Activated gamma-delta T cell treated with anti-CD3 and anti-CD28 coated beads, Interleukin-2, amount 50 U/mL, for 16 hours (primary cell): ENCODE measurements at places on chromosomes 11 and 22.

DNA sequence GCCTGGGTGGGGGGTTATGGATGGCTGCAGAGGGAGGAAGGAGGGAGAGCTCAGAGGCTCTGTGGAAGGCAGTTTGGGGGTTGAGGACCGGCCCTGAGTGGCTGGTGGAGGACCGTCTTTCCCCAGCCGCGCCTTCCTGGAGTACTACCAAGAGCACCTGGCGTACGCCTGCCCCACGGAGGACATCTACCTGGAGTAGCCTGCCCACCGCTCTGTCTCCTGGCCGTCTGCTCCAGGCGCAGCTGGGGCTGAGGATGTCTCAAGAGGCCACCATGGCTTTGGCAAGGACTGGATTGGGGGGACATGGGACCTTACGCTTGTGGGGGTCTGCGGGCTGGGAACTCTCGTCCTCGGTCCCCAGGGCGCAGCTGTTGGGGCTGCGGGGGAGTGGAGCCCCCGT is 10.0 kb downstream of the MAPK8IP2 start:
- DNase-seq: no peak

DNA sequence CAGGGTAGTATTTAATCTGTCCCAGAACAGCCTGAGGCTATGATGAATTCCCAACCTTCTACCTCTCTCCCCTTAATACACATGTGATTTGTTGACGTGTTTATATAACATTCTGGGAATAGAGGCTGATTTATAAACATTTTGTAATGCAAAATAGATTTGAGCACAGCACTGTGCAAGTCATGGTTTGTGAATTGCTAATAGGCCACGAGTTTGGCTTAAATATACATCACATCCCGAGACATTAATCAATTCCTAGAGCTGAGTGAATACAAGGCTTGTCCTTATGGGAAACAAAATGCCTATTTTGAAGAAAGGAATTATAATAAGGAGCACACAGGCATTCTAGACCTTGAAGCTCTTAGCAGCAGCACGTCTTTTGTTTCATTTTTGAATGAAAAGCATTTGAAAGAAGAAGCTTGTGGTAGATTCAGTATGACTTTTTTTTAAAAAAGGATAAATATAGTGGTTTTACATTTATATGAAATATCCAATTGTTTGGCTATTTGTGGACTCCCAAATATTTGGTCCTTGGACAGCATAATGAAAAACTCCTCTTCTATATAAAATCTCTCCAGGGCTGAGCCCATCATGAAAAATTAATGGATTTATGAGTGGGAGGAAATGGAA is 116.4 kb downstream of the SLC17A6 start:
- DNase-seq: no peak

DNA sequence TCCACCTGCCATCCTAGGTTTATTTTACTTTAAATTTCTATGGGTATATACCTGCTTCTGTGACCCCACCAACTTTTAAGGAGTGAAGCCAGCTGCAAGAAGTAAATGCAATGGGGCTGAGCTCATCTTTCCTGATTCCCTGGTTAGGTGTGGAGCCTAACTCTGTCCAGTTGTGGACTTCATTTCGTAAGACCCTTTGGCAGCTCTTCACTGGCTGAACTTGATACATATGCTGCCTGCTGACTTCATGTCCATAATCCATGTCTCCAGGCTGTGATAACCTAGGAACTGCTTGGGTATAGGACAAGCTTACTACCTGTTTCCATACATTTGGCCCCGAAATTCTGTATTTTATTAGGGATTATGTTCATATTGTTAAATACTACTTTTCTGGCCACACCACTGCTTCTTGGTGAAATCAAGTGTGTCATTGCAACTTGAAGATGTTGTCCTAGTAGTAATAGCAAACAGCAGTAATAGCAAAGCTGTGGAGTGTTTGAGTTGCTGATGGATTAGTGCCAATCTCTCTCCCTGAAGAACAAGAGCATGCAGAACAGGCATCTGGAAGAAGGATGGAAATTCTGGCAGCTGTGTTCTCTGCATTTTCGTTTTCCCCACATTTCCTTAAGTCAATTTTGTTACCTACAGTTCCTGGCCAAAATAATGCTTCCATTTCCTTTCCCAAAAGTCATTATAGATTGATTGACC is 31.2 kb downstream of the LDLRAD3 start:
- no peak for DNase-seq

- DNase-seq: no peak
Measured at GRCh38 chr22:24761888-24762675, 12.4 kb downstream of the PIWIL3 start.

GRCh38 chr11:20111871-20112270 is 48.4 kb downstream of the DBX1 start:
- DNase-seq: no peak

GRCh38 chr22:43744700-43745410 is 67.2 kb downstream of the EFCAB6 start:
- DNase-seq: no peak

DNA sequence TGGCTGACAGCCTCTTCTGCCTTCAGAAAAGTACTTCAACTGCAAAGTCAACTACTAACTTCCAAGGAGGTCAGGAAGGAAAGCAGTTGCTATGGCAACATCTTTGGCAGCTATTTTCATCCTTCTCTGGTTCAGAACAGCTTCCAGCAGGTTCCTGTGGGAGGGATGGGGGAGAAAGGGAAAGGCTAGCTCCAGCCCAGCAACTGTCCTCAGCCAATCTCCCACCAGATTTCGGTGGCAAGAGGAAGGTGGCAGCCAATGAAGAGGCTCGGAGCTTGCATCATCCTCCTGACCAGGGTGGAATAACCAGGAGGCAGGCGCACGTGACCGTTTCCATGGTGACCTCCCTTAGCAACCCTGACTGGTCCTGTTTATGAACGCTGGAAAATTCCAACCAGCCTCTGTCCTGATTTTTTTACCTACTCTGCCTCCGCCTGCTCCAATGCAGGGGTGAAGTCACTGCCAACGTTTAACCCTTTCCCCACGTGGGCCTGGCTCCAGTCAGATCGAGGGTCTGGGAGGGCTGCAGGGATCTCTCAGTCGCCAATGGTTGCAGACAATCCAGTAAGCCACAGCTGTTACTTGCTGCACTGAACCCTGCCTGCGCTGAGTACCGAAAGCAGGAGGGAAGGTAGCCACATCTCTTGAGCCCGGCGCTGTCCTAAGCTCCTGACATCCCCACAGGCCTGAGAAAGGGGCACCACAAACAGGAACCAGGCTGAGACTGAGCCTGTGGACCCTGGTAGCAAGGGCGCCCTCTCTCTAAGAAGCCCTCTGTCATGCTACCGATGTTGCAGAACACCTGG is 11.2 kb upstream of the MALAT1 start:
- no peak for DNase-seq

DNA sequence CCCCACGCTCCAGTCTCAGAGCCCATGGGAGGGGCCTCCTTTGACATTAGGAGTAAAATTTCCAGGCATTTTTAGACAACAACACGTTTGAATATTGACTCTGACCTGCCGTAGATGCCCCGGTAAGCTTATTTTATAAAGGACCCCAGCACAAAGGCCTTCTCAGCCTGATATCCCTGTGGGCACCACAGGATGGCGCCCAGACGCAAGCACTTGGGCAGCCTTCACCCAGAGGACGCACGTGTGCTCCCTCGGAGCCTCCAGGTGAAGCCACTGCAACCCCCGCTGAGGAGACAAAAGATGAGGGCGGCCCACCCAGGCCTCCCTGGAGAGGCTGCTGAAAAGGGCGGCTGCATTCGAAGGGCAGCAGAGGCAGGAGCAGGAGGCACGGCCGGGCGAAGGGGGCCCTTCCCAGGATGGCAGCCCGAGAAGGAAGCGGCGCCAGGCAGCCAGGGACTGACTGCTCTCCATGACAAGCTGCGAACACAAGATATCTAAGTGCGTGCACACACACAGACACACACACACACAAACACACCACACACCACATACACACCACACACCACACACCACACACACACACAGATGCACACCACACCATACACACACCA is 15.2 kb upstream of the TH start:
- peak; percentile 11 for DNase-seq

GRCh38 chr11:97223647-97224046 is 833.8 kb downstream of the JRKL start:
- DNase-seq: no peak

DNA sequence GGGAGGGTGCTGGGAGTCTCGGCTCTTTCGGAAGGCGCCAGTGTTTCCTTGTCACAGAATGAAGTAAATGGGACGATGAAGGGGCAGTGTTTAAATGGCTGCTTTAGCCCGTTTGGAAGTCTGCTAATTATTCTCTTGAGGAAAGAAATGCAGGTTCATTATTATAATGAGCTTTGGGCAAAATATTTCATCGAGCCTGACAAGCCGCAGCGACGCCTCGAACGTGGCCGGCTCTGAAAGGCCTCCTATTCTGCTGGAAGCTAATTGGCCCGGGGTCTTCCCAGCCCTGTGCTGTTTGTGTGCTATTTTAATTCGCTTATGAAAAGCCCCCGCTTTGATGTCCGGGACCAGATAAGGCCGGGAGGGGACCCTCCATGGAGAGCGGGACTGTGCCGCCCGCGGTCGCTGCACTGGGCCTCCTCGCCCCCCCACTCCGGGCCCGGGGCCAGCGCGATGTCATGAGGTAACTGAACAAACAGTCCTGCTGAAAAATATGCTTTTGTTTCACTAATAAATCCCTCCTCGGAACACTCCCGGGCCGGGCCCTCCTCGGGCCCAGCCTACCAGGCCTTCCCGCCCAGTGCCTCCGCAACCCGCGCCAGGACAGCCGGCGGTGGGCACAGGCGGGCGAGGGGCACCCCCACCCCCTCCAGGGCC is 78.4 kb downstream of the CDKN1C start:
- no peak for DNase-seq

DNA sequence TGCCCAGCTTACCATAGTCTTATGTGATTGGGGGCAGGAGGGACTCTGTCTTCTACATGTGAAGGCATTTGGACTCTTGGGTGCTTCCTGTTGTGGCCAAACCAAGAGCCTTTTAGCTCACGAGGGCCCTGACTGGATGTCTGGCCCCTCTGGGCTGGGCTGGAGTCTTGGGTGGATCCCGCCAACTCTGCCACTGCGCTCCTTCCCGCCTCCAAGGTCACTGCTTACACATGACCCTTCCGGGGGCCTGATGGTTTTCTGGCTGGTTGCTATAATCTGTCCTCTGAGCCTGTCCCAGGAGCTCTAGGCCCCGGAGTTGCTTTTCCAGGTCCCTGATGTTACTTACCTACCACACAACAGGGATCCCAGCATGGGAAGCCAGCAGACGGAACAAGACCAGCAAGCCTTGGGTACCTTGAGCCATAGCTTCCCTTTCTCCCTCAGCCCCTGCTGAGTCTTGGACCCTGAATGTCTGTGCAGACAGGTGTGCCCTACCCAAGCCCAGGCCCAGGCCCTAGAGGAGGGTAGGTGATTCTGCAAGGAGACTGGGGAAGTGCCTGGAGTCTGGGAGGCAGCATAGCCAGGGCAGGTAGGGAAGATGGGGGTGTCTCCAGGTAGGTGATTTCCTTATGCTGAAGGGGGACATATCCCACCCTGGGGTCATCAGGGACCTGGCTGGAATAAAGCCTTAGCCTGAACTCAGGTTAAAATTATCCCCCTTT is 100.3 kb downstream of the TSPAN18 start:
- DNase-seq: no peak

- no peak for DNase-seq
Measured at GRCh38 chr11:94539420-94539819, 4.3 kb upstream of the FUT4 start.

GRCh38 chr11:746289-747157 is 741 bp upstream of the TALDO1 start:
- no peak for DNase-seq

DNA sequence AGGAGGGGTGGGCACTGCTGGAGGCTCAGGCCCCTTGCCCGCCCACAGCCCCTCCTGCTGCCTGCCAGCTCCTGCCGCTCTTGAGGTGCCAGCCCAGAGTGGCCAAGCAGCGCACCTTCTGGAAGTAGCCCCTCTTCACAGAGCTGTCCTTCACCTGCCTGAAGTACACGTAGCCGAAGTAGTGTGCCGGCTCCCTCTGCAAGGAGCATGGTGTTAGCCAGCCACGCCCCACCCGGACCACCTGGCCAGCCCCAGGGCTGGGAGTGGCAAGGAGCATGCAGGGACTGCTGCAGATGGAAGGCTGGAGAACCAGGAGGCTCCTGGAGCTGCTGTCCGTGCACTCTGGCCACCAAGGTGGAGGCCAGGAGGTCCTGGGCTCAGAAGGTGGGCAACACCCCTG is 9.6 kb downstream of the DENND6B start:
- no peak for DNase-seq

GRCh38 chr11:35077709-35078469 is 61.1 kb upstream of the CD44 start:
- peak; percentile 32 for DNase-seq

- DNase-seq: no peak
Measured at GRCh38 chr11:93320230-93320629, 10.3 kb upstream of the DEUP1 start.

DNA sequence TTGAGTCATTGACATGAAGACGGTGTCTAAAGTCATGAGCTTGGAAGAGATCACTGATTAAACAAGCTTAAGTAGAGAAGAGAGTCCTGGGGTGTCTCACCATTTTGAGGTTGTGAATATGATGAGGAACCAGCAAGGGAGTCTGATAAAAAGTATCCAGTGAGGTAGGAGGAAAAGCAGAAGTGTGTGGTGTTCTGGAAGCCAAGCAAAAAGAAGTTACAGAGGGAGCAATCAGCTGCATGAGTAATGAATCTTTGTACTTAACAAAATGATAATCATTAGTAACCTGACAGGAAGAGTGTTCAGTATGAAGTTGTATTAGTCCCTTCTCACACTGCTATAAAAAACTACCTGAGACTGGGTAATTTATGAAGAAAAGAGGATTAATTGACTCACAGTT is 131.3 kb downstream of the C11orf87 start:
- no peak for DNase-seq

- DNase-seq: no peak
Measured at GRCh38 chr22:23787600-23787896, 782 bp downstream of the SMARCB1 start.

DNA sequence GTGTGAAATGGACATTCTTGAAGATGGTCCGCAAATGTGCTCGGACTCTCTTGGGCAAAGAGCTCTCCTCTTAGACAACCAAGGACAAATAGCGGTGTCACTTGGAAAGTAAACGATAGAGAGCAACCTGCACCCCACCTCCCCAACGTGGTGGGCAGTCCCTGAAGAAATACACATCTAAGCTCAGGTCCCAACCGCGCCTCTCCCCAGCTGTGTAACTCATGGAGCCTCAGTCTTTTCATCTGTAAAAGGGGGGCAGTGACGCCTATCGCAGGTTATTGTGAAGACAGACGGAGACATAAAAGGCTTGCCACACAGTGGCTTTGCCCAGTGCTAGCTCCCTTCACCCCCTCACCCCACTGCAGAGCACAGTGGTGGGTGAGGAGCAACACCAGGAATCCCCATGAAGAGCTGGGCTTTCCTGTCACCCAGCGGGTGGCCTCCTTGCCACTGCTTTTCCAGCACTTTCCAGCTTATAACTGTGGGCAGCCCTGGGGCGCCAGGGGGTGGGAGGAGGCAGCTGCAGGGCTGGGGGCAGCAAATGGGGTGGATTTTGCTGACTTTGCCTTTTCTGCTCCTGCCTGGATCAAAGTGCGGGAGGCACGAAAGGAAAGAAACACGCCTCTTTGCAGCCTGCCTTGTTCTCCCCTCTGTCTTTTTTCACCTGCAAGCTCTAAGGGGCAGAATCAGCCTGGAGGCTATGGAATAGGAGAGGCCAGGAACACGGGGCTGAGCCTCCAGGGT is 73.7 kb upstream of the TSPAN18 start:
- no peak for DNase-seq

- peak; percentile 94 for DNase-seq
Measured at GRCh38 chr11:93741094-93741881, at the start of the genes C11orf54 and TAF1D. C11orf54 (plus strand) TSS chr11:93741672; CDS start chr11:93747394, 5,722 bp downstream. TAF1D (minus strand) TSS chr11:93741495; CDS start chr11:93739304, 2,191 bp downstream.

- no peak for DNase-seq
Measured at GRCh38 chr11:34458525-34458924, 19.8 kb downstream of the CAT start.
